ENCODE measurements at places on chromosomes 2 and 18. TPM values are rescaled to one million over a fixed set of nuclear protein-coding genes. Genes with fewer than 3 reads are reported as not detected.

The PPP1R1C gene
- total RNA-seq, result 1.8 TPM

The DHX57 gene
- 21.0 TPM for total RNA-seq

The PUS10 gene
- 2.0 TPM for total RNA-seq

The GAL3ST2 gene
- total RNA-seq, result 0.22 TPM

The CYP27C1 gene
- total RNA-seq, result 3.3 TPM

The ATP6V1B1 gene
- total RNA-seq, result 2.3 TPM

The IL36RN gene
- total RNA-seq, result 0.02 TPM

The B3GNT7 gene
- total RNA-seq, result 2.2 TPM

The IL1R1 gene
- 55.7 TPM for total RNA-seq

The PLEKHH2 gene
- 2.1 TPM for total RNA-seq

The HJURP gene
- 50.4 TPM for total RNA-seq

The CGREF1 gene
- total RNA-seq, result 7.4 TPM

The DGKD gene
- total RNA-seq, result 76.3 TPM

The TDRD15 gene
- total RNA-seq, result not detected

The SERPINB3 gene
- 0.06 TPM for total RNA-seq

The MYO1B gene
- 44.8 TPM for total RNA-seq

The NEB gene
- 0.20 TPM for total RNA-seq

All from A549 treated with AZD2906 at 1 μM for 4 hours (cell line).